ENCODE measurements at places on chromosomes 4 and X.

DNA sequence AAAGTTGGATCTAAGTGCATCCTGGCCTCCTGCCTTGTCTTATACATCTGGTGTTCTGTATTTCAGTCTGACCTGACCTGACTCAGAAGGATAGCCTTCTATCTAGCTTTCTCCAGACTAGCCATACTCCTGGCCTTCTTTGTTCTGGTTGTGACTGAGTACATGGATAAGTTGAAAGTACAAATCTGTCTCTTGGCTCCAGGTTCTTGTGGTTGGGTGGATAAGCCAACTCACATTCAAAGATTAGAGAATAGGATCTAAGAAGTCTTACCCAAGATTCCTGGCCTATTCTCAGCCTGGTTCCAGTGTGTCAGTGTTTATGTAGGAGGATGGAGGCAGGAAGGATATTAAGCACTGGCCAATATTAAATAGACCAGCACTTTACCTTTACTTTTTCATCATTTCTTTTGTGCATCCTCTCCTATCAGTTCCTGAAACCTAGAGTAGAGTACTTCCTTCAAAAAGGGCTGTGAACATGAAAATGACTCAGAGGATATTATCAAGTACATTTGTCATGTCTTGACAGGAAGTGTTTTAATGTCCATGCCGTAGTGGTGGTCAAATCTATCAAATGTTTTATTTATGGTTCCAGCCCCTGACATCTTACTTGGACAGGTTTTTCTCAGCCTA, 123.5 kb downstream of the IL15 start:
- DNase-seq = no peak

GRCh38 chrX:129718676-129719075, 20.1 kb upstream of the XPNPEP2 start:
- no peak for DNase-seq

DNA sequence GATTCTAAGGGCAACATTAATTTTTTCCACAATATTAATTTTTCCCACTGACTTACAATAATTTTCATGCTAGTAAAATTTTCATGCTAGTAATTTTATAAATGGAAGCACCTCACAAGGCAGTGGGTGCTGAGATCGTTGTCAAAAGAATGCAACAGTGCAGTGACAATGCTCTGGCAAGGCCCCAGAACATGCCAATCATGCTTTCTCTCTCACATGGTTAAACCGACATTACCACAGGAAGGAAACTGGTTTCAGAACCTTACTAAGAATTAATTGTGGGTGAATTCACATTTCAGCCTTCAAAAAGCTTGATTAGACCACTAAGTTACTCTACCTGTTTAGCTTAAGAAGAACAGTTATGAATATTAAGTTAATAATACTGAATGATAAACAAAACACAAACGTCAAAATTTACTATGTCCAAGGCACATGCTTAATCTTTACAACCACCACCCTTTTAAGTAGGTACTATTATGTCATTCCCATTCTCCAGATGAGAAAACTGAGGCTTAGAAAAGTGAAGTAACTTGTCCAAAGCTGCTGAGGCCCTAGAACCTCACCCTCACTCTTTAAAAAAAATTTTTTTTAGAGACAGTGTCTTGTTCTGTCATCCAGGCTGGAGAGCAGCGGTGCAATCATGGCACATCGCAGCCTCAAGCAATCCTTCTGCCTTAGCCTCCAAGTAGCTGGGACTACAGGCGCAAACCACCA, 10.0 kb upstream of the OPHN1 start:
- DNase-seq = no peak

DNA sequence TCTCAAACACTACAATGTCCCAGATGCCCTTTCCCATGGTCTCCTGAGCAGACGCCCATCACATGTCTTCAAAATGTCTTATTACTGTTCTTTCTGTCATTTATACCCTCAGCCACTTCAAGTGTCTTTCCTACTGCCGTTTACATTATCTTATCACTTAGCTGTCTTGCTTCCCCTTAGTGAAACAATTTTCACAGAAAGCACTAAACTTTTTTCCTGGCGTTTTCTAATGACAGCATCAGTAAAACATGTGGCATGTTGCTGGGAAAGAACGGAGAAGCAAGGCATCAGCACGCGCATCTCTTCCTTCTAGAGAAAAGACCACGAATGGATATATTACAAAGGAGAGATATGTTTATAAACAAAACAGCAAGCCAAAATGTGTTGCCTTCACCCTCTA, 189.7 kb upstream of the SLIT2 start:
- no peak for DNase-seq

GRCh38 chr4:129988957-129989356, 893.0 kb downstream of the C4orf33 start:
- DNase-seq = no peak

Data from activated T-cell treated with anti-CD3 and anti-CD28 coated beads, Interleukin-2, amount 50 U/mL, for 48 hours (primary cell).